HS-27A (cell line): ENCODE measurements at places on chromosomes 2 and 18.

GRCh38 chr2:138239902-138240491 lies 261.6 kb upstream of the SPOPL start:
- no peak for DNase-seq

DNA sequence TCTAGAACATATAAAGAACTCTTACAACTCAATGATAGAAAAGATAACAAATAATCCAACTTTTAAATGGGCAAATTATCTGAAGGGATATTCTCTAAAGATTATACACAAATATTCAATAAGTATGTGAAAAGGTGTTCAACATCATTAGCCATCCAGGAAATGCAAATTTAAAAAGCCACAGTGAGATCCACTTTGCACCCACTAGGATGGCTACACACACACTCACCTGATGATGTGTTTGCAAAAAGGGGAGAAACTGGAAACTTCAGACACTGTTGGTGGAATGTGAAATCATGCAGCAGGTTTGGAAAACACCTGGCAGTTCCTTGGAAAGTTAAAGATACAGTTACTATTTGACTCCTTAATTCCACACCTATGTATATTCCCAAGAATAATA lies 87.2 kb upstream of the GYPC start:
- no peak for DNase-seq

DNA sequence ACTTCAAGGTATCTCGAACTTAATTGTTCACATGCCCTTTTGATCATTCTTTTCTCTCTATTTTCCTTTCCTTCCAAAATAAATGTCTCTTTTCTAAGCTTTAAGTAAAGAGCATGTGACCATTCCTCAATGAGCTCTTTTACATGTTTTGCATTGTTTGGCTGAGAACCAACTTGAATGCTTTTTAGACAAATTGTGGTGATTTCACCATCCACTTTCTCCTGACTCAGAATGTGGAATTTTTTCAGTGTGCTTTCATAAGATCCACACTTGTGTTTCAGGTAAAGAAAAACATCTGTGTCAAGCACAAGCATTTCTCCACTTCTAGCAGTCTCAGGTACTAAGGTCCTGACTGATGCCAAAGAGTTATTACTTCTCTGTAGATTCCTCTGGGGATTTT lies 10.7 kb downstream of the RBM43 start:
- no peak for DNase-seq

DNA sequence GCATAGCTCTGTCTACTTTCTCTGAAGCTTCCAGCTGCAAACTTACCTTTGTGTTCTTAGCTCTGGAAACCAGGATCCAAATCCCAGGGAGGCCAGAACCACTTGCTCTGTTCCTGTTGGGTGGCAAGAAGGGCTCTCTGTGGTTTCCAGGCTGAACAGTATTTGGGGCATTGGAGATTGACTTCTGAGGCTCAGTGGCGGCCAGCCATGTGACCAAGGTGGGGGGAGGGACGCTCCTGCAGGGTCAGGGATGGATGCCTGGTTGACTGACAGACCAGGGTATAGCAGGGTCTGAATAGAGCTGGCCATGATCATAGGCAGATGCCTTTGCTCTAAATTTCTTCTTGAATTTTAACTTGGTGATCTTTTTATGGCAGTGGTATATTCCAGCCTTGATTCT lies 15.1 kb downstream of the SLC4A5 start:
- DNase-seq = no peak
